Naive B cell (primary cell): ENCODE measurements at places on chromosomes 5 and 9. TPM values are rescaled to one million over a fixed set of nuclear protein-coding genes. Genes with fewer than 3 reads are reported as not detected.

DNA sequence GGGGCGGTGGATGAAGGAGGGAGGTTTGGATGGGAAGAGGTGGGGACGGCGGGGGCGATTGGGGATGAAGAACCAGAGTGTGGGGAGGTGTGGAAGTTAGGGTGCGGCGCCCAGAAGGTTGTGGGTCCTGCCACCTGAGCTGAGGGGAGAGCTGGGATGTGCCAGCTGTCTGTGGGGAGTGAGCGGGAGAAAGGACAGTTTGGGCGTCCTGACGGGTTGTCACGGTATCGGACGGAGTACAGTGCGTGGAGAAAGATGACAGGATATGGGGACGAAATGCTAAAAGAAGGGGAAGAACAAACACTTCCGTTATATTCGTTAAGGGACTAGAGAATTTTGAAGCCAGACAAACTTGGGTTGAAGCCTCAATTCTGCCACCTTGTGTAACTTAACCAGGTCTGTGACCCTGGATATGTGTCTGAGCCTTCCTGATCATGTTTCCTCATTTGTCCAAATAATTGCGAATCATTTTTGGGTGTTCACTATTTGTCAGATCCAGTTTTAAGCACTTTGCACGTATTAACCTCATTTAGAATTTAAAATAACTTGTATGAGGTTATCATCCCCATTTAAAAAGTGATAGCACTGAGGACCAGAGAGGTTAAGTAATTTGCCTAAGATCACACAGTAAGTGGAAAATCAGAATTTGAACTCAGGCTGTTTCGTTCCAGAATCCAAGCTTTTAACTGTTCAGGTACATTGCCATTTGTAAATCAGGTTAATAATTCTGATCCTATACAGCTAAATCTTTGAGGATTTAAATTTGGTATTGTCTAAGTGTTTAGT, 689 bp downstream of the CNTRL start:
- no peaks in the 10 kb centered on the region for H3K27me3 ChIP-seq
- peak overlapping the region; percentile 96 for H3K27ac ChIP-seq
- no peaks in the 10 kb centered on the region for H3K36me3 ChIP-seq
- H3K4me3 ChIP-seq, result peak overlapping the region; percentile 99

GRCh38 chr5:123358751-123359150, 64.5 kb downstream of the CEP120 start:
- H3K27me3 ChIP-seq, result no peaks in the 10 kb centered on the region
- no peak overlapping the region for H3K4me3 ChIP-seq
- no peak for DNase-seq
- peaks cover 26% of the 10 kb centered on the region for H3K36me3 ChIP-seq
- H3K27ac ChIP-seq, result no peak overlapping the region

DNA sequence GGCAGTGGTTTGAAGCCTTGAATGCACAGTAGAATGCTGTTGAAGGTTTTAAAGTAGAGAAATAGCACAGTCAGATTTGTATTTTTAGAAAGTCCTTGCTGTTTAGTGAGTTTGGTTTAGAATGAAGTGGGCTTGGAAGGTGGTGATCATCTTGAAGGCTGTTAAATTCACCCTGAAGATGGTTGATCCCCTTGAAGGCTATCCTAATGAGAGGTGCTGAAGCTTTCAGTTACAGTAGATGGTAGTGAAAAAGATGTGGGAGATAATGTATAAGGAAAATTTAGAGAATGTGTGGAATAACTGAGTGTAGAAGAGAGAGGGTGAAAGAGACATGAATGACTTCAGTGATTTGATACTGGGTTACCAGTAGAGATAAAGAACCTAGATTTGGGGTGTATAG, 16.0 kb downstream of the TENT2 start:
- peaks cover 28% of the 10 kb centered on the region for H3K4me1 ChIP-seq
- H3K27ac ChIP-seq, result peak overlapping the region; percentile 62
- H3K4me3 ChIP-seq, result no peak overlapping the region
- H3K27me3 ChIP-seq, result no peaks in the 10 kb centered on the region

GRCh38 chr9:35180801-35181200, 19.0 kb downstream of the UNC13B start:
- peaks cover 6% of the 10 kb centered on the region for H3K27me3 ChIP-seq
- H3K4me1 ChIP-seq, result no peaks in the 10 kb centered on the region
- H3K4me3 ChIP-seq, result no peak overlapping the region
- H3K36me3 ChIP-seq, result no peaks in the 10 kb centered on the region

GRCh38 chr9:137784046-137784445, 93.5 kb upstream of the CACNA1B start:
- no peaks in the 10 kb centered on the region for H3K27me3 ChIP-seq
- peak overlapping the region; percentile 28 for H3K27ac ChIP-seq
- no peak overlapping the region for H3K4me3 ChIP-seq
- DNase-seq, result no peak
- peaks cover 2% of the 10 kb centered on the region for H3K4me1 ChIP-seq

DNA sequence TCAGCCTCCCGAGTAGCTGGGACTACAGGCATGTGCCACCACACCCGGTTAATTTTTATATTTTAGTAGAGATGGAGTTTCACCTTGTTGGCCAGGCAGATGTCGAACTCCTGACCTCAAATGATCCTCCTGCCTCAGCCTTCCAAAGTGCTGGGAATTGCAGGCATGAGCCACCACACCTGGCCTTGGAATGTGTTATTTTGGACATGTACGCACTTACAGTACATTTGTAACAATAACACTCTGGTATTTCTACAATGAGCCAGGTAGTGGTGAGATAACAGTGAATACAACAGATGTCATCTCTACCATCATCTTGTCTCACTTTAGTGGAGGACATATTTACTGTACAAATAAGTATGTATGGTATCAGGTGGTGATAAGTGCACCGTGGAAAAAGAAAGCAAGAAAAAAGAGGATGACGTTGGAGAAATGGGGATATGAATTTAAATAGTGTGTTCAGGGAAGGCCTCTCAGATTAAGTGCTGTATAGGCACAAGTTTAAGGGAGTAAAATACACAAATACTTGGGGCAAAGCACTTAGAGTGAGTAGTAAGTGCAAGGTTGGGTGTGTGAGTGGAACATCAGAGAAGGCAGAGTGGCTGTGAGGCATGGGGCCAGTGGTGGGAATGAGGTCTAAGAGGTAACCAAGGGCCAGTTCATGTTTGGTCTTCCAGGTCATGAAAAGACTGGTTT, 100.1 kb downstream of the CDC42SE2 start:
- H3K4me3 ChIP-seq, result no peak overlapping the region
- peaks cover 33% of the 10 kb centered on the region for H3K36me3 ChIP-seq
- H3K27me3 ChIP-seq, result no peaks in the 10 kb centered on the region
- H3K4me1 ChIP-seq, result peaks cover 52% of the 10 kb centered on the region

DNA sequence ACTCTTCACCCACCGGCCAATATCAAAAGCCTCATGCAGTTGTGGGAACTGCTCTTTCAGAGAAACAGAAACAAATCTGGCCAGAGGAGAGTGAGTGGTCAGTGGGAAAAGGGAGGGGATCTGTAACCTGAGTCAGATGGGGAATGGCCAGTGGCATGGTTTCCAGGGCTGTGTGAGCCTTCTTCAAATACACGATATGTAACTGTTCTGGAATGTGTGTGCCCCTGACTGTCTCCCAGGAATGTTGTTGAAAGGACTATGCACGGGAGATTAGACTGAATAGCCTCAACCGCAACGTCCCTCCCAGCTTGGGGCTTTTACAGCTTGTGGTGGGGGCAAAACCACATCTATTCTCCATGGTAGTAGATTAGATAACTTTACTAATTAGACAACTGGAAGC, 60.8 kb downstream of the SH3TC2 start:
- no peak overlapping the region for H3K4me3 ChIP-seq
- H3K36me3 ChIP-seq, result no peaks in the 10 kb centered on the region
- no peak for DNase-seq
- H3K27ac ChIP-seq, result no peak overlapping the region
- H3K4me1 ChIP-seq, result no peaks in the 10 kb centered on the region
- peaks cover 25% of the 10 kb centered on the region for H3K27me3 ChIP-seq

DNA sequence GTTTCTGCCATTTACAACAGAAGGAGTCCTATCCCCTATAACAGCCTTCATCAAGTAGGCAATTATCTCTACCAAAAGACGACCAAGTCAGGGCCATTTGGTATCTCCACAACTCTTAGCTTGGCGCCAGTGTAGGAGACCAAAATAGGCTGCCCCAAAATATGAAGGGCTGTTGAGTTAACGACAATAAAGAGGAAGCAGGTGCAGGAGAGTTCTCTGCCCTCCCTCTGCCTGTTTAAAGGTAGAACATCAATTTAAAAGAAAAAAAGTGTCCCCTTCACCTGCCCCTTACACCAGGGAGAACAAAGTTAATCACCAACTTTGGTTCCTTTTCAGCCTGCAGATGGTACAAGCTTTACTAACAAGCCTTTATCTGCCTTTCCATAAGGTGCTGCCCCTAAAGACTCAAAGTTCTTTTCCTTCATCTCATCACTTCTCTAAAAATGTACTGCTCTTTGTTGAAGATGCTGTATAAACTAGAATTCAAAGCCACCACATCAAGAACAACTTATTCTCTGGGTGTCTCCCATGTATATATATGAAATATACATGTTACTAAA, 33.3 kb downstream of the PPP1R2B start:
- H3K36me3 ChIP-seq, result no peaks in the 10 kb centered on the region
- H3K27ac ChIP-seq, result peak overlapping the region; percentile 2
- no peak for DNase-seq
- peaks cover 7% of the 10 kb centered on the region for H3K4me1 ChIP-seq

GRCh38 chr5:168847511-168848073, 268.4 kb upstream of the PANK3 start:
- no peak overlapping the region for H3K4me3 ChIP-seq
- no peaks in the 10 kb centered on the region for H3K36me3 ChIP-seq
- no peaks in the 10 kb centered on the region for H3K4me1 ChIP-seq
- peaks cover 2% of the 10 kb centered on the region for H3K27me3 ChIP-seq
- H3K27ac ChIP-seq, result no peak overlapping the region

GRCh38 chr9:92775466-92775865, 10.8 kb upstream of the BICD2 start:
- H3K27ac ChIP-seq, result no peak overlapping the region
- peaks cover 17% of the 10 kb centered on the region for H3K4me1 ChIP-seq
- H3K4me3 ChIP-seq, result no peak overlapping the region
- H3K36me3 ChIP-seq, result peaks cover 4% of the 10 kb centered on the region
- no peak for DNase-seq

DNA sequence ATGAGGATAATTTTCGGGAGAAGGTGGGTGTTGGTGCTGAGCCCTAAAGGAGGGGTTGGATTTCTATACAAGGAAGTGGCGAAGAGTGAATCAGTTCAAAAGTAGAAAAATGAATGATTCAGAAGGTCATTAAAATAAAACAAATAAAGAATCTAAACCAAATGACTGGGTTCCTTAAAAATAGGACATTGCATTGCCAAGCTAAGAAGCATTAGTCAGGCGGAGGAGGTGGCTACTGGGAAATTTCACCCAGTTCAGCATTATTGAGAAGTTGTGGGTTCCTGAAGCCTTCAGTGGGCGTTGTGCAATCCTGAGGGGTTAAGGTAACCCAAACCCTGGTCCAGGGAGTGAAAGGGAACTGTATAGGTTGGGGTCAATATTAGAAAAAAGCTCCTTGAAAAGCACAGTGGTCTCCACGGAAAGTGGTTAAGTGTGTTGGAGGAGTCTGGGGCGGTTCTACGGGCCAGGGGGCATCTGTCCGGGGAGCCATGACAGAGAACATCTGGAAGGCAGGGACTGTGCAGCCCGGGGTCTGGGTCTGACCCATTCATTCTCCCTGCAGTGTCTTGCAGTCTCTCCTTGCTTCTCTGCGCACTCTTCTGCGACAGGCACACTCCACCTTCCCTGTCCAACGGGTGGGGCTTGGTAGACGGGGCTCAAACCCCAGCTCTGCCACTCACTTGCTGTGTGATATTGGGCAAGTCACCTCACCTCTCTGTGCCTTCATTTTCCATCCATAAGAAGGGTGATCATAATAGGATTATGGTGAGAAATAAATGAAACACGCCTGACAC, 27.6 kb upstream of the DUSP1 start:
- H3K27me3 ChIP-seq, result no peaks in the 10 kb centered on the region
- peaks cover 6% of the 10 kb centered on the region for H3K4me1 ChIP-seq
- DNase-seq, result no peak
- no peak overlapping the region for H3K4me3 ChIP-seq

DNA sequence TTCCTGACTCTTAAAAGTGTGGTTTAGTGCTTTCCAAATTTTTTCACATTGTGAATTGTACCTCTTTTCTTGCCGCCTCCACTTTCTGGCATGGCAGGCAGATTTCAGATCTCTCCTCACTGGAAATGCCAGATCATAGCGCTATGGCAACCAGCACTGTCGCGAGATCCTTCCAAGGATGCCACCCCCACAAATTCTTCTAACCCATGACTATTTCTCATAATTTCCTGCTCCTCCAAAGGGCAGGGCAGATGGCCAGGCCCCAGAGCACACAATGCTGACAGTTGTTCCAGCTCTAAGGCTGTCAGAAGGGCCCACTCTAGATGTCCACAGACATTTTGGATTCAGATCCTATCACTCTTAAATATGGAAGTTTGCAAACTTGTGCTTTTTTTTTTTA, 446.2 kb upstream of the RIOK2 start:
- H3K27me3 ChIP-seq, result no peaks in the 10 kb centered on the region
- no peak for DNase-seq
- peaks cover 4% of the 10 kb centered on the region for H3K36me3 ChIP-seq

GRCh38 chr5:169286572-169287300, 14.2 kb downstream of the SLIT3 start:
- DNase-seq, result no peak
- peaks cover 4% of the 10 kb centered on the region for H3K27me3 ChIP-seq
- no peak overlapping the region for H3K27ac ChIP-seq

DNA sequence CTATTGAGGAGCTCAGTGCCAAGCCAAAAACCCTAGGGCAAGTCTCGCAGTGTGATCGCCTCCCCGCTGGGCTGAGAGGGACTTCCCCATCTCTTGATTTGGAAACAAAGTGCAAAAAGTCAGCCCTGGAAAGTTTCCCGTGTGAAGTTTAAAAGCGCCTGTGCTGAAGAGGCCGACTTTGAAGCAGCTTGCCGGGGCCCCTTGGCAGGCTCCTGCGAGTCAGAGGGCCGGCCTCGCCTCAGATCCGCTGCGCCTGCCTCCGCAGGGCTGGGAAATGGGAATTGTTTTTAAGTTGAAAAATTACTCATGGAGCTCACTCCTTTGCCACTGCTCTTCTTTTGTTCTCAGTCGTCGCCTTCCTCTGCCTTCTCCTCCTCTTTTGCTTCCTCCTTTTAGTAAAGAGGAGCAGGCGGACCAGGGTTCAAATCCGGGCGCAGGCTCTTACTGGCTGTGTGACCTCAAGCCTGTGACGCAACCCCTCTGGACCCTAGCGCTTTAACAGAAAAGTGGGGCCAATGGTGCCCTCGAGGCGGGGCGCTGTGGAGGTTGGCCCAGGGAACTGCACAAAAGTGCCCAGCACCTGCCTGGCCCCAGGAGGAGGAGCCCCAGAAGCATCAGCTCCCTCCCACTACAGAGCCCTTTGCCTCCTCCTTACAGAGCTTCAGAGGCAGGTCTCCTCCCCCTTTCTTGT, 14.7 kb upstream of the LHX2 start:
- no peak for DNase-seq
- peak overlapping the region; percentile 91 for H3K27ac ChIP-seq
- H3K27me3 ChIP-seq, result peaks cover 77% of the 10 kb centered on the region
- peaks cover 30% of the 10 kb centered on the region for H3K4me1 ChIP-seq
- H3K36me3 ChIP-seq, result no peaks in the 10 kb centered on the region

Gene GRIN3A
- 0.03 TPM for polyA plus RNA-seq

Gene IPPK
- polyA plus RNA-seq, result 12.8 TPM

Gene UGT3A1
- polyA plus RNA-seq, result not detected

Gene OR1Q1
- not detected for polyA plus RNA-seq

Gene FGD3
- polyA plus RNA-seq, result 71.1 TPM

Gene PCDHB15
- not detected for polyA plus RNA-seq
